ENCODE measurements at places on chromosomes 12 and 14.

DNA sequence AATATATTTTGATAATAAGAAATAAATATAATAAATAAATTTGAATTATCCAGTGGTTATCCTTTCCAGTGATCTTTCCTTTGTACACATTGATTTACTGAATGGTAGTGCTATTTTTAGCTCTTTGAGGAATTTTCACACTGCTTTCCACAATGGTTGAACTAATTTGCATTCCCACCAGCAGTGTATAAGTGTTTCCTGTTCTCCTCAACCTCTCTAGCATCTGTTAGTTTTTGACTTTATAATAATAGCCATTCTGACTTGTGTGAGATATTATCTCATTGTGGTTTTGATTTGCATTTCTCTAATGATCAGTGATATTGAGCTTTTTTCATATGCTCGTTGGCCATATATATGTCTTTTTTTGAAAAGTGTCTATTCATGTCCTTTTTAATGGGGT lies 333.7 kb downstream of the RAD51B start:
- no peak for DNase-seq

- DNase-seq: no peak
Observed at GRCh38 chr14:50970886-50971781, 26.9 kb upstream of the PYGL start.

DNA sequence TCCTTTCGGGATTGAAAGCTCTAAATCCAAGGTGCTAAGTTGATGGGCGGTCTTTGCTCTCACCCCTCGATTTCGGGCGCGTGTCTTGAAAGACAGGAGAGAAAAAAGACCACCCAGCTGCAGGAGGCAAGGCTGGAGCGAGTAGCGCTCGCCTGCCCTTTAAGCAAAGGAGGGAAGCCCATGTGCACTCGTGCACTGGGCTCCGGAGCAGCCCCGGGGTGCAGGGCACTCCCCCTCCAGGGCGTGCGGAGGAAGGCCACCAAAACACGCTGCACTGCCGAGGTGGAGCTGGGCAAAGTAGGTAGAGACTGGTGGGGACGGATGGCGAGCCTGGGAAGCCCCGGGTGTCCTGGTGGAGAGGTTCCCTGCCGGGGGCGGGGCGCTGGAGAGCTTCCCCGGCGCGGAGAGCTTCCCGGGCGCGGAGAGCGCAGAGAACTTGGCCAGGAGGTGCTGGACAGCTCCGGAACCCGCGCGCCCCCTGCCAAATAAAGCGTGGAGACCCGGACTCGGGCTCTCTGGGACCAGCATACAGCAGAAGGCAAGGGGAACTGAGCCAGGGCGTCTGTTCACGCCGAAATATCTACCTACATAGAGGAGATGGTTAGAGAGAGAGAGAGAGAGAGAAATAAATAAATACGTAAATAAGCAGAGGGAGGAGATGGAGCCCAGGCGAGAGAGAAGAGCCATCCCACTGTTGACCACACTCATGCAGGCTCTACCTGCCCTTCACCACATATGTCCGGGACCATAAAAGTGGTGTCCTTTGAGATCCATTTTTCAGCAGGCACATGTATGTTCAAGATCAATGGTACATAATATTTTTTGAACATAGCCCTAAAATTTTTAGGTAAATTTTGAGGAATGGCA lies 662 bp upstream of the NELL2 start:
- peak; percentile 4 for DNase-seq

- DNase-seq: no peak
Observed at GRCh38 chr12:3571724-3572123, 80.7 kb downstream of the PRMT8 start.
